ENCODE measurements at places on chromosomes 1 and 21. TPM values are rescaled to one million over a fixed set of nuclear protein-coding genes. Genes with fewer than 3 reads are reported as not detected.

The FAM229A gene
- total RNA-seq: 1.6 TPM

The LDLRAD2 gene
- total RNA-seq: 0.09 TPM

The LMNA gene
- total RNA-seq: 1,039 TPM

The CATSPERE gene
- total RNA-seq: 0.49 TPM

The DARS2 gene
- total RNA-seq: 15.9 TPM

The TMEM81 gene
- 2.0 TPM for total RNA-seq

The GPR161 gene
- 7.0 TPM for total RNA-seq

The LHX8 gene
- total RNA-seq: not detected

The GUCA2B gene
- total RNA-seq: not detected

The LORICRIN gene
- total RNA-seq: not detected

The AKR7A2 gene
- 68.4 TPM for total RNA-seq

The LCE6A gene
- not detected for total RNA-seq

The KCNH1 gene
- not detected for total RNA-seq

The PTGER3 gene
- total RNA-seq: 11.7 TPM

The S100A3 gene
- total RNA-seq: not detected

The A3GALT2 gene
- not detected for total RNA-seq

The S100A14 gene
- 0.18 TPM for total RNA-seq

The FLG2 gene
- not detected for total RNA-seq

The CFHR2 gene
- total RNA-seq: not detected

The GPR25 gene
- not detected for total RNA-seq

The BEND5 gene
- 0.45 TPM for total RNA-seq

The RHD gene
- total RNA-seq: not detected

The BPNT1 gene
- total RNA-seq: 6.8 TPM

The TNFRSF4 gene
- 0.65 TPM for total RNA-seq

The GBP2 gene
- 19.8 TPM for total RNA-seq
